Esophagus muscularis mucosa (tissue), 4 donors: ENCODE measurements at places on chromosomes 3 and 15. TPM values are rescaled to one million over a fixed set of nuclear protein-coding genes. Genes with fewer than 3 reads are reported as not detected.

The GP9 gene
- not detected for total RNA-seq

The APOD gene
- total RNA-seq: 547 TPM

The TGM5 gene
- total RNA-seq: 0.91 TPM

The DZIP1L gene
- total RNA-seq: 15.8 TPM

The RFTN1 gene
- 142 TPM for total RNA-seq

The EMC7 gene
- 44.3 TPM for total RNA-seq
